Fibroblast of skin of left quadriceps (primary cell): ENCODE measurements at places on chromosomes 4 and X.

DNA sequence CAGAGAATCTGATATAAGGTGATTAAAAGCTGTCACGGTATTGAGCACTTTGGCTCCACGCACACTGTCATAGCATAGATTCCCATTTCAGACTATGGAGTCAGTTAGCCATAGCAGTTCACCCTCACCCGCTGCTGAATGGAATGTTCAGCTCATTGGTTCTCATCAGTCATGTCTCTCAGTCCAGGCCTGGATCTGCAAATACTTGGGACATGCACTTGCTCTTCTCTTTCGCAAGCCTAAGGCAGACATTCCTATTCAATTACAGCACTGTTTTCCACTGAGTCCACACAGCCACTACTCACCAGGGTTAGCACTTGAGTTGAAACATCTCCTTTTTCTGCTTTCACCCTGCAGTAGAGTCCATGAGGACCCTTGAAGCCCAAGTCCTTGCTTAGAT is 30.6 kb upstream of the SCML1 start:
- peak; percentile 44 for DNase-seq

GRCh38 chr4:153759407-153760316 is at the start of gene RNF175:
TSS of gene RNF175 (minus strand) at chr4:153760024. CDS start at chr4:153759862, 162 bp downstream.
- no peak for DNase-seq

GRCh38 chr4:168623484-168623883 is 126.6 kb downstream of the PALLD start:
- no peak for DNase-seq

- peak; percentile 4 for DNase-seq
Observed at GRCh38 chrX:48617542-48618340, 20.4 kb downstream of the WDR13 start.

DNA sequence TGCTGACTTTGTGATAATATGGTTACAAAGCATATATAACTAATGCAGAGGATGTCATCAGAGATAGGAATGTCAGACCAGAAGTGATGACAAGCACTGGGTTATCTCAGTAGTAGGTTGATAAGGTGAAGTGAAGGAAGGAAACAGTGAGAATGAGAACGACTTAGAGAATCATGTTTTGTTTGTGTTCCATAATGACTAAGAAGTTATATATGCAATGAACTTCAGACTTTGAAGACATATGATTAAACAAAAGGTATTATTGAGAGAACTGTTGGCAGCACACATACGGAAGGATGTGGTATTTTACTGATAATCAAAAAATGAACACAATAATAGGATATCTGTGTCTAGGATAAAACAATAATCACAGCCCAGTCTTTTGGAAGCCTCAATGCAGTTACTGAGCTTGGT is 18.3 kb upstream of the HHIP start:
- DNase-seq = no peak

DNA sequence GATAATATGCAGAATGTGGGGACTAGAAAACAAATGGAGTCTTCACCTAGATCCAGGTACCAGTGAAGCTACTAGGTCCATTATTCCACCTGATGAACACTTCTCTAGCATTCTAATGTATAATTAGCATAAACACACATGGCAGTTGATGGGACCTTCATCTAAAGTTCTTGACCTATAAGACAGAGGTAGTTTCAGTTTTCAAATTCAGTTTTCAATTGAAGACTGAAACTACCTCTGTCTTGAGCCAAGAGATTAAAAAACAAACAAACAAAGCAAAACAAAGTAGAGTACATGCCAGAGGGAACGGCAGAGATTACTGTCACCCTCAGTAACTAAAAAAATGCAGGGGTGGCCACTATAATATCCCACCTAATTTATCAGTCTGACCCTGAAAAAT is 199.9 kb upstream of the NEIL3 start:
- DNase-seq = no peak

GRCh38 chrX:15866147-15866546 is 11.5 kb upstream of the AP1S2 start:
- no peak for DNase-seq
